ENCODE measurements at places on chromosomes 7 and 10.

DNA sequence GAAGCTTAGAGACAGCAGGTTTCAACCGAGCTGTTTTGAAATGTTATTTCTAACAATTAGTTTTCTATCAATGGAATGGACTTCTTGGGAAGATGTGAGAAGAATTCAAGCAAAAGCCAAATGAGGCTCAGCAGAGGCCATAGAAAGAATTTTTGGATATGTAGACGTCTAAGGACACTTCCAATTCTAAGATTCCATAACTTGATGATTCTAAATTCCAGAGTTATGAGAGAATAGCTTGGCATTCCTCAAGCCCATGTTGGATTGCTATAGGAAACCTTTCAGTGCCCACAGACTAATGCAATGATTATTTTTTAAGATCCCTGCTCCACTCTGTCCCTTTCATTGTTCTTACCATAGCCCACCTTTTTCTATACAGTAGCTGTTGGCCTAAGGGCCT is 77.2 kb upstream of the PALS2 start:
- DNase-seq = no peak

- DNase-seq = no peak
Measured at GRCh38 chr10:3213208-3213607, 40.6 kb upstream of the PITRM1 start.

GRCh38 chr7:28263622-28264271 is 83.2 kb upstream of the JAZF1 start:
- no peak for DNase-seq

GRCh38 chr10:8568401-8568800 is 513.9 kb downstream of the GATA3 start:
- DNase-seq = no peak

GRCh38 chr10:131906269-131906639 is 5.4 kb downstream of the PPP2R2D start:
- no peak for DNase-seq

GRCh38 chr7:75866114-75866488 is 12.7 kb upstream of the RHBDD2 start:
- no peak for DNase-seq

DNA sequence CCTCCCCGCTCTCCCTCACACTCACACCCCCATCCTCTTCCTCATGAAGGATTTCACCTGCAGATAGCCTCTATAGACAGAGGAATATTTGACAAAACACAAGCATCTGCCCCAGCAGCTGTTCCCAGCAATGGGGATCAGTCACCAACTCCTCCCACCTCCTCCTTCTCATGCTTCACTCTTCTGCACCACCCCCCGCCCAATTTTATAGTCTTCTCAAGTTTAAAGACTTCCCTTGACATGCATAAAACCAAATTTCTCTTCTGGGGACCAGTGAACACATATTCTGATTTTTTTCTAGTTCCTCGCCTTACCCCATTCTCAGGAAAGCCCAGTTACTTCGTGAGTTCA is 654.4 kb downstream of the LRMDA start:
- DNase-seq = no peak

GRCh38 chr10:13298748-13299436 is 972 bp downstream of the PHYH start:
- no peak for DNase-seq

DNA sequence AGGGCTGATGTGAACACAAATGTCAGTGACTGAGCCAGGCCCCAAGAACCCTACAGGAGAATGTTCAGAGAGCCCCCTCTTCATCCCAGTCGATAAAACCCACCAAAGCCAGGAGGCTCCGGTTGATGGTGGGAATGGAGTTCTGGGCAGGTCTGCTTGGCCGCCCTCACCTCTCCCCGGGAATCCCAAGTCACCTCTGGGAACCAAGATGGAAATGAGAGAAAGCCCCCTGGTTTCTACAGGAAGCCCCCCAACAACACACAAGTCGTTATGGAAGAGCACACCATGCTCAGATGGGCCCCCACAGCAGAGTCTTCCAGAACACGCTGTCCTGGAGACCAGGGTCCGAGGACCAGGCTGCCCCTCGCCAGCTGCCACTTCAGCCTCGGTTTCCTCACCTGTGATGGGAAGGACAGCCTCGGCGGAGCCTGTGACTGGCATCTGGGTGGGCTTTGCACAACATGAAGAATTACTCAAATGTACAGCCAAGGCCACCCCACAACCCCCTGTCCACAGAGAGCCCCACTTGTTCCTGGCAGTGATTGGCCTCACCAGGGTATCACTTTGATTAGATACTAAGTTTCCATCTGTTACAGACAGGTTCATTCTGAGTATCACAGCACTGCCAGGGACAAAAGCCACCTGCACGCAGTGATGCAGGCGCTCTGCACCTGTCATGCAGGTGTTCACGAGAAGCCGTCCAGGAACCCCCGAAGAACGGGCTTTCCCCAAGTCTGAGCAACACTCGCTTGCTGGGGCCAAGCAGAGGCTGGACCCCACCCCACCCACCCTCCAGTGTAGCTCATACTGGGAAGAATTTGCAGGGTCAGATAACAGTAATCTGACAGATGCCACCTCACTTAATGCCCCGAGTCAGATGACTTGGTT is 57.6 kb downstream of the MKI67 start:
- peak; percentile 59 for DNase-seq

- DNase-seq = no peak
Measured at GRCh38 chr10:34341473-34341872, 473.6 kb downstream of the PARD3 start.

GRCh38 chr7:41374150-41374848 is 328.6 kb downstream of the INHBA start:
- no peak for DNase-seq

- no peak for DNase-seq
Measured at GRCh38 chr7:50723888-50724287, 58.8 kb downstream of the GRB10 start.

DNA sequence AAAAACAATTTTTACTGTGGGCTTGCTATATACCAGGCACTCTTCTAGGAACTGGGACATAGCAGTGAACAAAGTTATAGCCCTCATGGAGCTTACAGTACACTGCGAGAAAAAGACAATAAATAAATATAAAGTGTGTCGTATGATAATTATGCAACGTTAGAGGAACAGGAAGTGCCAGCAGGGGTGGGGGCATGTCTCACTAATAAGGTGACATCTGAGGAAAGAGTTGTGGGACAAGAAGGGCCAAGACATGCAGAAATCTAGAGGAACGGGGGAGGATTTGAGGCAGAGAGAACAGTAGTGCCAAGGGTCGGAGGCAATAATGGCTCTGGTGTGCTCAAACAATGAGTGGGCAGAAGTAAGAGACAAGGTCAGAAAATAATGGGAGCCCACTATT is 52.8 kb downstream of the LMBR1 start:
- no peak for DNase-seq

GRCh38 chr10:97332591-97333350 is 1.8 kb downstream of the FRAT2 start:
- DNase-seq = no peak

- peak; percentile 50 for DNase-seq
Measured at GRCh38 chr10:129941199-129942018, 22.7 kb downstream of the EBF3 start.

GRCh38 chr10:93110472-93111146 is 36.9 kb downstream of the CYP26A1 start:
- no peak for DNase-seq

GRCh38 chr7:142804728-142805207 is 34.0 kb downstream of the PRSS2 start:
- peak; percentile 71 for DNase-seq

GRCh38 chr10:1183033-1183396 is 126.8 kb downstream of the WDR37 start:
- peak; percentile 47 for DNase-seq

- no peak for DNase-seq
Measured at GRCh38 chr7:2399848-2400587, 3.4 kb upstream of the CHST12 start.

DNA sequence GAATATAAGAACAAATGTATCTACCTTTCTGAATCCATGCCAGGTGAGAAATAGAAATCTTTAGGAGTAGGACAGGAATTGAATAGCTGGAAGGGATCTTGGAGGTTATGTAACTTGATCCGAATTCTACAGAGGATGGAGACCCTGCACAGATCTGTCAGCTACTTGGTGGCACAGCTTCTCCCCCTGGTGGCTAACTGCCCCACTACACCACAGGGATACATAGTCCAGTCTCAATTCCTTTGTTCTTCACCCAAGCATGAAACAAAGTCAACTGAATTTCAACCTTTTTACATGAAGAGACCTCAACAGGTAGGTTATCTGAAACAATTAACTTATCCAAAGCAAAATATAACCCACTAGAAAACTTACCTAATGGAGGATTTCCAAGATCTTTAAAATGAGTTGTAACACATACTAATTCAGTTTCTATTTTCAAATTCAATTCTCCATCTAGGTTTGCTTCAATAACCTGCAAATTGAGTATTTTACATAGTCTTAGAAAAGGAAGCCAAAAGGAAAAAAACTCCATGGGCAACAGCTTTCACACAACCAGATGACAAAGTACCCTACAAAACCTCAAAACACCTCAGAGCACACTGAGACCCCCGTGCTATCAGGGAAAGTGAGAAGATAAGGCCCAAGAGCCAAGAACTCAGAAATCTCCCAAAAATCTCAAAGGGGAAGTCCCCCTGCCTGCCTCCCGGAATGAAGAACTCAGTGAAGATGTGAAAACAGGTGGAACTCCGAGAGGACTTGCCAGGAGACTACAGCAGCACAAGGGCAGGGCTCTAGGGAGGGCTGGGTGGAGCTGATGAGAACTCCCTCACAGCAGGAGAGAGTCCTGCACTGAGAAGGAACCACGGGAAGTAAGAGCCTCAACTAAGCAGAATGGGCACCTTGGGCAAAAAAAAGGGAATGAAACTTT is 10.3 kb downstream of the HUS1 start:
- peak; percentile 82 for DNase-seq

GRCh38 chr7:108455551-108455997 is 662 bp downstream of the NRCAM start:
- DNase-seq = no peak

DNA sequence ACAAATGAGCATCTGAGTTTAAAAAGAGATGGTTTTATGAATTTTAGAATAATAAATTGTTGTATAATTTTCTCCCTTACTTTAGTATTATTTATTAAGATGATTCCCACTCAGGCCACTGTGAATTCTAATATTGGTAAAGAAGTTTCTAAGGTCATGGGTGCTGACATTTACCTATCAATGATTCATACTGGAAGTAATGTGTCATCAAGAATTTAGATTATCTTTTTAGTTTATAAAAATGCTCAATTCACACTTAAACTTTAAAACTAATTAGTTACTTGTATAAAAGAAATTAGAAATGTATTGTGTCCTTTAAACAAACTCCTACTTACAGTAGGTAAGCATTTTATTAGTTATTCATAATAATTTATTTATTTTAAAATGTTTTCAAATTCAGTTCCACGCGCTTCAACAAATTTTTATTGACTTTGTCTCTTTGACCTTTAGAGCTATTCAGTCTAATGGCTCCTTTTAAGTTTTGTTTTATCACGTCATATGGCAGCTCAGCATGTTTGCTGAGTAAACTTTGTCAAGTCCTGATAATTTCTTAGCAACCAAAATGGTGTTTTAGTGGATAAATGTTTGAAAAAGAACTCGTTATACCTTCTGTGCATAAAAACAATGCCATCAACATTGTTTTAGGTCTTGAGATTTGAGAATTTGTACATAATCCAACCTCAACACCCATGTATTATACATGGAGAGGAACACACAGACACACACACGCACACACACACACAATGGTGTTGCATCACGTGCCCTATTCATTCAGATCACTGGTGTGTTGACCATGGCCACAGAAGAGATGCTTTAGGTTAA is 15.1 kb upstream of the MRC1 start:
- DNase-seq = no peak

DNA sequence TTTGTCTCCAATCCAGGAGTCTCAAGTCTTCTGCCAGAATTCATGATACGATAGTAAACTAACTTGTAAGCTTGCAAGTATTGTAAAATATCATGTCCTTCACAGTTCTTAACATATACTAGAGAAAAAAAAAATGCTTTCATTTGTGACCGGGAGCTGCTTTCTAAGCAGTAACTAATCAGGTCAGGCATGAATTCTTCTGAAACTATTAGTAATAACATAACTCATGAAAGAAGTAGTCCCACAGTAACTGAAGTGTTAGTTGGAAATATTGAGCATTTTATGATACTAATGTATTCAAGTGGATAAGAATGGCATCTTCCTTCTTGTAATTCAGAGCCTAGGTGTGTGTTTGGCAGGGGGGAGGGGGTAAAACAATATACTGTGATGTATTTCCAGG is 665.6 kb downstream of the DNAJB9 start:
- no peak for DNase-seq

DNA sequence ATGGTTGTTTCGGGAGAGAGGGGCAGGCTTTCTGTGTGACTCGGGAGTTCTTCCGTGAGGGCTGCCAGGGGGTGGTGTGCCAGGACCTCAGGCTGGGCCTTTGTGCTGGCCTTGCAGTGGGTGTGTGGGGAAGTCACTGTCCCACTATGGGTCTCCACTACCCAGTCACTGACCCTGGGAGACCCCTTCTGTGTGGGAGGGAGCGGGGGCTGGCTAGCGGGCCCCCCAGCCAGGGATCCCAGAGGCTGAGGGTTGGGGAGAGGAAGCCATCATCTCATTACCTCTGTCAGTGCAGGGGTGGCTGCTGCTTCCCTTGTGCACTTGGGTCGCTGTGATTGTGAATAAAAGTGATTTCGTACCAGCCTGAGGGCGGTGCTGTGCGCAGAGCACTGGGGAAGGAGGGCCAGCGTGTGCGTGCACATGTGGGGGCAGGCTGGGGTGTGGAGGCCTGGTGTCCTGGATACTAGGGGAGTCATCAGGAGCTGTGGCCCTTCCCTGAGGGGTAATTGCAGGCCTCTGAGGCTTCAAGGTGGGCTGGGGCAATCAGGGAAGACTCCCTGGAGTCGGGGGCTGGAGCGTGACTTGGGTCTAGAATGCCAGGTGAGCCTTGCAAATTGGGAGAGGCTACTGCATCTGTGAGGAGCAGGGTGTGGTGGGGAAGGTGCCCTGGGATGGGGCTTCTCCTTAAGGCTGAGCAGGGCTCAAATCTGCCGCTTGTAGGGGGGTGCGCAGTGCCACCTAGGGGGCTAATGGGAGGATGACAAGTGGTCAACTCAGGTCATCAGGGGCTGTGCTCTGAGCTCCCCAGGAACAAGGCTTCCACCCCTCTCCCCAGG is 98.9 kb downstream of the NEURL1 start:
- DNase-seq = peak; percentile 74

- DNase-seq = no peak
Measured at GRCh38 chr10:127781412-127781811, 44.4 kb downstream of the FOXI2 start.

DNA sequence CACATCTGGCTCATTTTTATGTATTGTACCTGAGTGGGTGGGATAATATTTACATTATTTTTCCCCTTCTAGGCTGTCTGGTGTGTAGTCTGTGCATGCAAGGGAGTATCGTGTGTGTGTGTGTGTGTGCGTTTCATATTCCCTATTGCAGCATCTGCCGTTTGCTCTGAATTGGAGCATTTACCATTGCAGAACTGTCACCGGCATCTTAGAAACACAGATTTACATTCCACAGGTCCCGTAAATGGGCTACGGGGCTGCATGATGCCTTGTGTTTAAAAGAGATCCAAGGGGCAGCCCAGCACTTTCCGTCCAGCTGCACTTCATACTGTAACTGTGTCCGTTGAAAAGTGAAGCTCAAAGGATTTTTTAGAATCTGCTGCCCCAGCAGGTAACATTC is 167.1 kb upstream of the KIAA1217 start:
- DNase-seq = no peak
